CD4-positive, alpha-beta T cell (primary cell): ENCODE measurements at places on chromosomes 3 and 15.

DNA sequence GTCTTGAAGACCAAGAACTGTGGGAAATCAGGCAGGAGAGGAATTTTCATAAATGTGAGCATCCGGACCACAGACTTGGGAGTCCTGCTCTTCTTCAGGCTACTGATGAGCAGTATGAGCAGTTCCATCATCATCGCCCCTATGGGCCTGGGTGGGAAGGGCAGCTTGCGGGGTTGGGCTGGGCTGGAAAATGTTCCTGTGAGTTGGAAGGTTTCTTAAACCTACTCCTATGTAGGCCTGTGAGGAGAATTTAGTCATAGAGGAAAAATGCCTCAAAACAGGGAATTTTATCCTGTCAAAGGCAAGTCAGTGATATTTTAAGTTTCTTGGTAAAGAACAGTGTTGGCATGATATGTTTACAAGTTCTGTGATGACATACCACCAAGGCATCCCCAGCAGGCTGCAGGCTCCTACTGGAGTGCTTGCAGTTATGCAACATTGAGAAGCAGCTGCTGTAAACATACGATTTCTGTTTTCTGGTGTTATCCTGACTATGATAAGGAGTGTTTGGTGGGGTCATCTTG is 10.3 kb downstream of the MASP1 start:
- DNase-seq, result no peak

DNA sequence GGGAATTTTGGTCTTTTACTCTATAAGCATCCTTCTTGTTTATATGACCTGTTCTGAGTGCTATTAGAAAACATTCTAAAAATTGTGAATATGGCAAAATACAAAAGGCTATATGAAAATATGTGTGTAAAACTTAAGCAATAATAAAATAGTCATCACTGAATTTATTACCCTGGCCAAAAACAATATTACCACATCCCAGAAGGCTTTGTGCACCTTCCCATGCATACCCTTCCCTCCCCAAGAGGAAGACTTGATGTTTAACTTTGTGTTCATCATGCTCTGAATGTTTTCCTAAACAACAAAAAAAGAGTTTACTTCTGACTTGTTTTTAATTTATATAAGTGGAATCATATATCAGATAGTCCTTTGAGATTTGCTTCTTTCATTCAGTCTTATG is 155.1 kb upstream of the TNIK start:
- no peak for DNase-seq

DNA sequence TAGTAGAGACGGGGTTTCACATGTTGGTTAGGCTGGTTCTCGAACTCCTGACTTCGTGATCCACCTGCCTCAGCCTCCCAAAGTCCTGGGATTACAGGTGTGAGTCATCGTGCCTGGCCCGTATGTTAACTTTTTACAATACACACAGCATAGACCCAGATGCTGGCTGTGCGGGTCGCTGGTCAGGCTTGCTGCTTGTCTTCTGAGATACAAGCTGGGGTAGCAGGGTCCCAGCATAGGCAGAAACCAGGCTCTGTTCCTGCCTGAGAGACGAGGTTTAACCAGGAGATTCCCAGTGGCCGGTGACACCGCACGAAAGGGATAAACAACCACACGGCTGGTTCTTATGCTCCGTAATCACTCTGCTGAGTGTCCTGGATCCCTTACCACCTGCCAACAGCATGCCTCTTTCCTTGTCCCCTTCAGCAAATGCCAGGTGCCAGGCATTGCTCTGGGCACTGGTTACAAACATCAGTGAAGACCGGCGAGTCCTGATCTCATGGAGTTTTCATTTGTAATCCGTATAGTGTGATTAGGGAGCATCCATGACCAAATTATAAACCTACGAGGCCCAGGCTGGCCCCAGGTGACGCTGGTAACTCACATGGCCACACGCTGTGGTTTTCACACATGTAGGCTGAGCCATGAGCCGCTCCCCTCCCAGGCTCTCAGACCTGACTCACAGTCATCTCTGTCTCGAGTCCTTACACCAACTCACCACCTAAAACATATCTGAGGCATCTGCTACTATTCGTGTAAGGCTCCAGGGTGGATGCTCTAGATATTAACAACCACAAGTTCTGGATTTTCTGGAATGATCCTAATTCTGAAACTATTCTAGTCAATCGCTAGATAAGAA is 125.7 kb downstream of the PDZRN3 start:
- no peak for DNase-seq

DNA sequence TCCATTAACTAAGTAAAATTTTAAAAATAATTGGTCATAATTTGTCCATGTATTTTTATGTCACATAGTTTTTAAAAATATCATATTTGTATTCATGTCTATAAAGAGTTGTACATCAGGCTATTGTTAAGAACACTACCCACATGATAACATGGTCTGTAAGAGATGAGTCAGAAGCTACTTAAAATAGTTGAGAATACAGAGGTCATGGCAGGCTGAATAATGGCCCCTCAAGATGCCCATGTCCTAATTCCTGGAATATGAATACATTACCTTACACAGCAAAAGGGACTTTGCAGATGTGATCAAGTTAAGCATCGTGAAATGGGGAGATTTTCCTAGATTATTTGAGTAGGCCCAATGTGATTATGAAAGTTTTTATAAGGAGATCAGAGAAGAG is 782.9 kb upstream of the GOLIM4 start:
- no peak for DNase-seq

DNA sequence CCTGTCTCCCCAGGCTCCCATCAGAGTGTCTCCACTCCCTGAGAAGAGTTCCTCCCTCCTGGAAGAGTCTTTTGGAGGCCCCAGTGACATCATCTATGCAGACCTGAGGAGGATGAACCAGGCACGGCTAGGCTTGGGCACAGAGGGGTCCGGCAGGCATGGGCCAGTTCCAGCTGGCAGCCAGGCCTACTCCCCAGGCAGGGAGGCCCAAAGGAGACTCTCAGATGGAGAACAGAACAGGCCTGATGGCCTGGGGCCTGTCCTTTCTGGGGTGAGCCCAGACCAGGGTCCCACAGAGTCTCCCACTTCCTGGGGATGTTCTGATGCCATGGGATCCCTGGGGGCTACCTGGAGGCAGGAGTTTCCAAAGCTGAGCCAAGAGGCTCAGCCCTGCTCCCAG is 8.5 kb downstream of the SH2D7 start:
- no peak for DNase-seq

GRCh38 chr15:85831415-85832113 is 36.8 kb upstream of the KLHL25 start:
- DNase-seq, result no peak

DNA sequence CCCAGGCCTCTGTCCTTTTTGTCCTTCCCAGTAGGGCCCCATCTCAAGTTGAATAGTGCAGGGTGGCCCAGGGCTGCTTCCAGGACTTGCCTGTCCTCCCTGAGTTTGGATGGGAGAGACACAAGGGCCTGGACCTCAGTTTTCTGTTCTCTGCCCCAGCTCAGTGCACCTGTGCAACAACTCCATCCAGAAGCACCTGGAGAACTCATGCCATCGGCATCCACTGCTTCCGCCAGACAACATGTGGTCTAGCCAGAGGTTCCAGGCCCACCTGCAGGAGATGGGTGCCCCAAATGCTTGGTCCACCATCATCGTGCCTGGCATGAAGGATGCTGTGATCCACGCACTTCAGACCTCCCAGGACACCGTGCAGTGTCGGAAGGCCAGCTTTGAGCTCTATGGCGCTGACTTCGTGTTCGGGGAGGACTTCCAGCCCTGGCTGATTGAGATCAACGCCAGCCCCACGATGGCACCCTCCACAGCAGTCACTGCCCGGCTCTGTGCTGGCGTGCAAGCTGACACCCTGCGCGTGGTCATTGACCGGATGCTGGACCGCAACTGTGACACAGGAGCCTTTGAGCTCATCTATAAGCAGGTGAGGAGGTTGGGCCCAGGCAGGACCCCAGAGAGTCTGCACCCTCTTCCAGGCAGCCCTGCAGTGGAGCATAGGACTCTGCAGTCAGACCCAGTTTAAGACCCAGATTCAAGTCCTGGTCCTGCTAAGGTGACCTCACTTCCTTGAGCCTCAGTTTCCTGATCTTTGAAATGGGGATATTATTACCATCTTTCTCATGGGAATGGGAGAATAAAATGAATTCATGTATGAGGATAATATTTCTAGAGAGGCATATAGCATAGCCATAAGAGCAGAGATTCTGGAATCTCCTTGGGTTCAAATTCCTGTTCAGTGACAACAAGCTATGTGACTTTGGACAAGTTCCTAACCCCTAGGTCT is 14.7 kb downstream of the RPUSD3 start:
- DNase-seq, result no peak

- peak; percentile 62 for DNase-seq
Observed at GRCh38 chr3:16906682-16907081, 21.9 kb downstream of the PLCL2 start.

DNA sequence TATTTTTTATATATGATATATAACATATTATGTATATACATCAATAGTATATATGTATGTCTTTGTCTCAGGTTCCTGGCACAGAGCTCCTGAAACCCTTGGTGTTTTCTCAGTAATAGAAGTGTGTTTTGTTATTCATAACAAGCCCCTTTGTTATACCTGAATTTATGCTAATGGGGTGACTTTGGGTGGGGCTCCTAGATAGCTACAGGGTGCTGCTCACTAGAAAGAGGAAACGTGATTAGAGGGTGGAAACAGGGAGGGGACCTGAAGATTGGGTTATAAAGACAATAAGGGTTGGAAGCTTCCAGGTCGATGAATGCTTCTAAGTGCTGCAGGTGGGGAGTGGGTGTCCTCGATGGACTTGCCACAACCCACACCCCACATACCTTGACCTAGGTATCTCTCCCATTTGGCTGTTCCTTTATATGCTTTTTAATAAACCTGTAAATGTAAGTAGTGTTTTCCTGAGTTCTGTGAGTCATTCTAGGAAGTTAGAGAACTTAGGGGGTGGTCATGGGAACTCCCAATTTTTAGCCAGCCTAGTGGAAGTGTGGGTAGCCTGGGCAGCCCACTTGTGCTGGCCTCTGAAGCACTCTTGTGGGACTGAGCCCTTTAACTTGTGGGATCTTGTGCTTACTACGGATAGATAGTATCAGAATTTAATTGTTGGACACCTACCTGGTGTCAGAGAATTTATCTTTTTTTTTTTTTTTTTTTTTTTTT is 36.9 kb upstream of the C15orf39 start:
- DNase-seq, result no peak

DNA sequence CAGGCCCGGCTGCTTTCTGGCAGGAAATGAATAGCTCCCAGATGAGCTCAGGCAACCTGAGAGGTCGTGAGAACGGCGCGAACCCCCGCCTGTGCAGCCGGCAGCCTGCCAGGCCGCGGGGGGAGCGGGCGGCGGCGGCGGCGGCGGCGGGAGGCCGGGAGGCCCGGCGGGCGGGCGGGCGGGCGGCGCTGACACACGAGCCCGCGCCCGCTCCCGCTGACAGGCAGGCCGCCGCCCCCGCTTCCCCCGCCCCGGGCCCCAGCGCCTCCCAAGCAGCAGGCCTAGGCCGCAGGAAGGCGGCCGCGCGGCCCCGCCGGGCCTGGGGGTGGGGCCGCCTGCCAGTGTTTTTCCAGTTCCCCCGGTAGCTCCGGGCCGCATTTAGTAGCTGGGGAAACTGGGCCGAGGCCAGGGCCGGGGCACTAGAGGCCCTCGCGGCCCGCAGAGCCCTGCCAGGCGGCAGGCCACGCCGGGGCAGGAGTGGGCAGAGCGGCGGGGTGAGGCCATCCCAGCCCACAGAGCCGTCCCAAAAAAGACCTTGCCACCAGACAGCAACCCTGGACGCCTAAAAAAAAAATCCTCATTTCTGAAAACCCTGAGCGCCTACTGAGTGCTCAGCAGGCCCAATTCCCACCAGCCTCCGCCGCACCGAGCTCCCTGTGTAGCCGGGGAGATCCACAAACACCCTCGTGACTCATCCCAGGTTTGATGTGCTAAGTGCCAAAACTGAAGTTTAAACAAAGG is 5.6 kb downstream of the HES1 start:
- DNase-seq, result peak; percentile 58

DNA sequence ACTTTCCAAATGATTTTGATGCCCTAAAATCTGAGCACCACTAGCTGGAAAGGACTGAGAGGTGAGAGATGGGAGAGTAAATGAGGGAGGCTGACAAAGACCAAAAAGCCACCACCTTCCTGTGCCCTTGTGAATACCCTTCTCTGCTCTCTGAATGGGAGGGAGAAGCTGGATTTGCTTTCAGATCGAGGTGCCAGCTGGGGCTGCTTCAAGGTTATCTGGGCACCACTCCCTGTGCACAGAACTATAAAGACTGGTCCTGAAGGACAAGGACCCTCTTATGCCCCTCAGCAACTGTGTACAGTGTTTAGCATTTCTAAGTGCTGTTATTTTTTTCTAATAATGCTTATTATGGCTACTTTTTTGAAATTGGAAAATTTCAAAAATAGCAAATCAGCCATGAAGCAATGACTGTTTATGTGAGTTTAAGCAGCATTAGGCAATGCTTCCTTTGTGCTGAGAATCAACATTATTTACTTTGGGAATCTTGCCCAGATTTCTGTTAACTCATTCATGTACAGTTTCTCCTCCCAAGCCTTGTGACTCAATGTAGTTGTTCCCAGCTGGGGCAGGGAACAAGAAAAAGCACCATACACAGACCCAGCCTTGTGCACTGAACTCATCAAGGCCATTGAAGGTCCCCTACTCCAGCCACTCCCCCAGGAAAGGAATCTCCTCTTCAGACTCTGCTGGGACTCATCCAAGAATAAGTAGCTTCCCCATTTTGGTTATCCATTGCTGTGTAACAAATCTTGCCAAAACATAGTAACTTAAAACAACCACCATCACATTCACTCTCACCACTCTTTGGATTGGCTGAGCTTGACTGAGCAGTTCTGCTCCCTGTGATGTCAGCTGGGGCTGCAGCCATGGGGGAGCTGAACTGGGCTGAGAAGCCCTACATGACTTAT is 37.3 kb upstream of the CDV3 start:
- DNase-seq, result no peak
